ENCODE measurements at places on chromosomes 12 and 14. TPM values are rescaled to one million over a fixed set of nuclear protein-coding genes. Genes with fewer than 3 reads are reported as not detected.

DNA sequence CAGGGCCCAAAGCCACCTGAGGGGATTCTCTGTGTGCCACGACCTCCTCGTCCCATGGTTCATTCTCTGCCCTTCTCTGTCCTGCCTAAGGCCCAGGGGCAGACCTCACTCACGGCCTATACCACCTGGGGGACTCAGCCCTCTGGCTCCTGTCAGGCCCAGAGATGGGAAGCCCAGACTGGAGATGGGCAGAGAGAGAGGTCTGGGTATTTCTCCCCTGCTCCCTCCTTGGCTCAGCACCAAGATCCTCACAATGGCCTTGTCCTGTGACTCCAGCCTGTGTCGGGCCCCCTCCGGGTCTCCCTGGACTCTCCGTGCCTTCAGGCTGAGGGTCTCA lies 46.9 kb upstream of the BCL11B start:
- H3K4me1 ChIP-seq, result no peaks in the 10 kb centered on the region
- peak; percentile 51 for DNase-seq
- H3K36me3 ChIP-seq, result no peaks in the 10 kb centered on the region
- no peak overlapping the region for H3K27ac ChIP-seq
- no peaks in the 10 kb centered on the region for H3K27me3 ChIP-seq
- H3K4me3 ChIP-seq, result no peak overlapping the region

- no peak overlapping the region for H3K4me3 ChIP-seq
- no peaks in the 10 kb centered on the region for H3K27me3 ChIP-seq
- peaks cover 2% of the 10 kb centered on the region for H3K4me1 ChIP-seq
- DNase-seq, result peak; percentile 58
These were observed 1.6 kb upstream of the TNFRSF1A start for GRCh38 chr12:6343518-6343917.

- H3K4me1 ChIP-seq, result no peaks in the 10 kb centered on the region
- H3K27ac ChIP-seq, result no peak overlapping the region
- no peak for DNase-seq
- H3K27me3 ChIP-seq, result no peaks in the 10 kb centered on the region
These were observed 112.9 kb downstream of the C12orf42 start for GRCh38 chr12:103382736-103383346.

GRCh38 chr14:83734431-83734830 lies 1795.5 kb upstream of the FLRT2 start:
- no peak overlapping the region for H3K4me3 ChIP-seq
- no peaks in the 10 kb centered on the region for H3K36me3 ChIP-seq
- H3K4me1 ChIP-seq, result no peaks in the 10 kb centered on the region
- no peak overlapping the region for H3K27ac ChIP-seq
- DNase-seq, result no peak

DNA sequence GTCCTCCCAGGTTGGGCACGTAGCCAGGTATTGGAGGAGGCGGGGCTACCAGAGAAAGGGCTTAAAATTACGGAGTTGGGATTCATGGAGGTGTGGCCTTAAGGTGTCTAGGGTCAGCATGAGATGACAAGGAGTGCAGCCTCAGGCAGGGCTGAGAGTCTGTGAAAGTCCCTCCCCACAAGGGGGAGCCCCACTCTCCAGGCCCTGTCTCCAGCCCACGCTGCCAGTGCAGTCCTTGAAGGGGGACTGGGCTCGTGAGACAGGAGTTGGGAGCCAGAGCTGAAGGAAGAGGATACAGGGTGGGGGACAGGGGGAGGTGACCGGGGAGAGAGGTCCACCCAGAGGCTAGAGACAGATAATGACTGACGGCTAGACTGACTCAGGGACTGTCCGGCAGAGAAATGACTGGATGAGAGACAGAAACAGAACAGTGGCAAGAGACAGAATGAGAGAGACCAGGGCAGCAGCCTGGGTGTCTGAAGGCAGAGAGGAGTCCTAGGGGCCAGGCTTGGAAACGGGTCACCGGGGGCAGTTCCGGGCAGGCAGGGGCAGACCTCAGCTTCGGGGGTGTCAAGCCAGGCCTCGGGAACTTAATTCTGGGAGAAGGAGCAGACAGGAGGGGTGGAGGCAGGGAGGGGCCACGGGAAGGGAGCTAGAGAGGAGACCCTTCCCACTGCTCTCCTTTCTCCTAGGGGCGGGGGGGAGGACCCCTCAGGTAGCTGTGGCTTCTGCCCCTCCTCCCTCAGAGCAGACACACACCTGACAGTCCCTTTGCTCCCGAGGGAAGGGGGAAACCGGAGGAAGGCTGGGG lies 970 bp downstream of the CDH24 start:
- DNase-seq, result peak; percentile 74
- H3K27me3 ChIP-seq, result no peaks in the 10 kb centered on the region
- no peak overlapping the region for H3K4me3 ChIP-seq
- H3K27ac ChIP-seq, result no peak overlapping the region
- H3K4me1 ChIP-seq, result no peaks in the 10 kb centered on the region

- no peaks in the 10 kb centered on the region for H3K27me3 ChIP-seq
- DNase-seq, result no peak
- no peaks in the 10 kb centered on the region for H3K36me3 ChIP-seq
- no peak overlapping the region for H3K4me3 ChIP-seq
- H3K27ac ChIP-seq, result no peak overlapping the region
These were observed 100.4 kb downstream of the TMTC3 start for GRCh38 chr12:88242571-88242925.

DNA sequence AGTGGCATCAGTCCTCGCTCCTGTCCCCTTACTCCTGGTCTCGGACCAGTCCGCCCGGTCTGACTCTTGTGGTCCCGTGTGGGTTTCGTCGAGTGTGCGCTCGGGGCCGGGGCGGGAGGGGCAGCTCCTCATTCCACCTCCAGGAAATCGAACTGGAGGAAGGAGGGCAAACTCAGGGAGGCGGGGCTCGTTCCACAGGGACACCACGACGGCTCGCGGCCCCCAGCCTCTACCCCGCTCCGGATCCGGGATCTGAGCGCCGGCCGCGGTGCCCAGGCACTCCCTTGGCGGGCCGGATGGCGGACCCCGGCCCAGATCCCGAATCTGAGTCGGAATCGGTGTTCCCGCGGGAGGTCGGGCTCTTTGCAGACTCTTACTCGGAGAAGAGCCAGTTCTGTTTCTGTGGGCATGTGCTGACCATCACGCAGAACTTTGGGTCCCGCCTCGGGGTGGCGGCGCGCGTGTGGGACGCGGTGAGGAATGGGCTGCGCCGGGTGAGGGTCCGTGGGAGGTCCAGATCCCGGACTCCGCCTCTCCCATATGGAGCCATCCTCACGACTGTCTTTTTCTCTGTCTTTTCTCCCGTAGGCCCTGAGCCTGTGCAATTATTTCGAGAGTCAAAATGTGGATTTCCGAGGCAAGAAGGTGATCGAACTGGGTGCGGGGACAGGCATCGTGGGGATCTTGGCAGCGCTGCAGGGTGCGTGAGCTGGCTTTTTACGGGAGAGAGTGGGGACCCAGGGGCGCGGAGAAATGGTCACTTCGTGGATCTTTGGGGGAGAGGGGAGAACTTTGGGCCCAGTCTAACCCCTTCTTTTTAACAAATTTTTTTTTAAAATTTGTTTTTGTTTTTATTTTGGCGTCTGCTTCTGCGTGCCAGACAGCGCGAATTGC lies at the start of gene EEF1AKMT3:
TSS of gene EEF1AKMT3 (plus strand) at position 186 of the 894 bp plus-strand sequence. CDS start at position 297, 111 bp downstream.
- no peaks in the 10 kb centered on the region for H3K4me1 ChIP-seq
- no peaks in the 10 kb centered on the region for H3K36me3 ChIP-seq
- H3K27me3 ChIP-seq, result no peaks in the 10 kb centered on the region
- peak within 1 kb of the TSS; percentile 82 for H3K4me3 ChIP-seq
- peak; percentile 82 for DNase-seq

GRCh38 chr14:59482541-59483331 lies 1.5 kb downstream of the L3HYPDH start:
- no peaks in the 10 kb centered on the region for H3K27me3 ChIP-seq
- no peaks in the 10 kb centered on the region for H3K36me3 ChIP-seq
- peak overlapping the region; percentile 16 for H3K4me3 ChIP-seq
- H3K27ac ChIP-seq, result peak overlapping the region; percentile 61
- H3K4me1 ChIP-seq, result no peaks in the 10 kb centered on the region

The KRT2 gene
- total RNA-seq, result not detected

The SERPINA10 gene
- not detected for total RNA-seq

Data from aorta (tissue), 5 donors.